Fibroblast of skin of abdomen (primary cell): ENCODE measurements at places on chromosomes 1 and 21.

DNA sequence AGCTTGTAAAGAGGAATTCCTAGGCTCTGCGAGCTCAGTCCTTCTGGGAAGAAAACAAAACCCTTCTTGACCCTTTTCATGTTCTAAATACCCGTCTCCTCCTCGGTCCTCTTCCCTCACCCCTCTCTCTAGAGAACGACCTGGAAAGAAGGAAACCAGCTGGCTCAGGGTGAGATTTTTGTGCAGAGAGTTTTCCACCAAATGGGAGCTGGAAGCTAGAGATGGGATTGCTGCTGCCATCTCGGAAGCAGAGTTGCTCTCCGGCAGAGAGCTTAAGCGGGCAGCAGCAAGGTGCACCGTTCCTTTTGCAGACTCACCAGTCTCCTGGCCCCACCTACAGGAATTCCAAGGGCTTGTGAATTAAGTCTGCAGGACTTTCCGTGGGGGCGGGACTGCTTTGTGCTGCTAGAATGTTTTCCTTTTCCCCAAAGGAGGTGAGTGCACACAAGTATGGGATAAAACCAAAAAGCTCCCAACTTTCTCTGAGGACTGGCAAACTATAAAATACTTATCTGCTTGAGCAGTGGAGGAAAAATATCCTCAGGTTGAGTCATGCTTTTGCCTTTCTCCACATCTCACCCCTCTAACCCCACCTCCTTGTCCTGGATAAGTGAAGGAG, 29.1 kb upstream of the KIAA0040 start:
- DNase-seq, result no peak

DNA sequence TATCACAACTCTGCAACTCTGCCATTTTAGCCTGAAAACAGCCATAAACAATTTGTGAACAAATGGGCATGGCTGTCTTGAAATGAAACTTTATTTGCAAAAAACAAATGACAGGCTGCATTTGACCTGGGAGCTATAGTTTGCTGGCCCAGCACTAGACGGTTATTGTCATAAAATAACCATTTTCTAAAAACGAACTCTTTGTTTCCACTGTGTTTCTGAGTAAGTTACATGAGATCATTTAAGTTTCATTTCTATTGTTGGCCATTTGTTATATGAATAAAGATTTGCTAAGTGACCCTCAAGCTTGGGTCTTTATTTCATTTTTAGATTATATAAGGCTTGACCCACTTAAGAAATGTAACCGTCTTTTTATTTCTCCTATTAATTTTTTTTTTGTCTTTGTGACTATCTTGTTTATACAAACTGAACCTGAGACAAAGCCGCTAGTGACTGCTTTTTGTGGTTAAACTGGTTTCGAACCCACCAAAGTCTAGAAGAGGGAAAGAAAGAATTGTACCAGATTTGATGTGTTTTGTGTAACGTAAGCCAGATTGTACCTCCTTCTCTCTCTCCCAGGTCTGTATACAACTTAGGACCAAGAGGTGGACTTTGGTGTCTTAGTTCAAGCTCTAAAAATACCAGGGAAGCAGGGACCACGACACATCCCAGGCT, 12.9 kb upstream of the KCNJ15 start:
- no peak for DNase-seq

- DNase-seq, result no peak
Measured at GRCh38 chr1:100076744-100077143, 56.0 kb downstream of the SASS6 start.

- DNase-seq, result no peak
Measured at GRCh38 chr1:83912876-83913275, 86.1 kb downstream of the TTLL7 start.

DNA sequence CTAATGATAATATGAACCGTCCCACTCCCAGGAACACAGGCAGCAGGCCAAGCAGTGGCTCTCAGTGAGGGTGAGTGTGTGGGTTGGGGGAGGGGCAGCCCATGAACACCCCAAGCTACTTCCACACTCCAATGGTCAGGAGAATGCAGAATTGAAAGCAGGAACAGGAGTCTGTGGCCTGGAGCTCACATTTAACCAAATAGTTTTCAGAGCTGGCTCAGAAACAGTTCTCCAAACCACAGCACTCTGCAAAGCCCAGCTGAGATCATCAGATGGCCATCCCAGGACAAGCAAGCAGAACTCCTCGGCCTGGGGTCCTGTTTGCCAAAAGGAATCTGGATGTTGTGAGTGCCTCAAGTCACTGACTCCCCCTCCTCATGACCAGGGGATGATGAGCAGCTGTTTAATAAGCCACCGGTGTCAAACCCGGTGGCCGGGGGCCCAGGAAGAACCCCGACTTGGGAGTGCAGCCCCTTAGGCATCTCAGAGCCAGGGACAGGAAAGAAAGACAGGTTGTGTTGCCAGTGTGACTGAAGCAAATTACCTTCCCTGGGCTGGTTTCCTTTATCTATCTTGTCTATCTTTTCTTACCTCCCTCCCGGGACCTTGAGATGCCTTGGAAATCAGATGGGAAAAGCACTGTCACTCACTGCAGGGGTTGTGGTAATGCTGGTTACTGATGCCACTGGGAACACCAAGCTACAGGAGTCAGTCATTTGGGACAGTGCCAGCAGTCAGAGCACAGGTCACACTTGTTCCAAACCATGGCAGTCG, 20.4 kb downstream of the DEGS1 start:
- DNase-seq, result peak; percentile 90

- DNase-seq, result no peak
Measured at GRCh38 chr1:235533476-235534168, 29.4 kb upstream of the B3GALNT2 start.

- DNase-seq, result peak; percentile 3
Measured at GRCh38 chr1:90417126-90417525, 300.0 kb downstream of the BARHL2 start.

GRCh38 chr21:39307466-39307865, 6.0 kb downstream of the BRWD1 start:
- DNase-seq, result no peak

DNA sequence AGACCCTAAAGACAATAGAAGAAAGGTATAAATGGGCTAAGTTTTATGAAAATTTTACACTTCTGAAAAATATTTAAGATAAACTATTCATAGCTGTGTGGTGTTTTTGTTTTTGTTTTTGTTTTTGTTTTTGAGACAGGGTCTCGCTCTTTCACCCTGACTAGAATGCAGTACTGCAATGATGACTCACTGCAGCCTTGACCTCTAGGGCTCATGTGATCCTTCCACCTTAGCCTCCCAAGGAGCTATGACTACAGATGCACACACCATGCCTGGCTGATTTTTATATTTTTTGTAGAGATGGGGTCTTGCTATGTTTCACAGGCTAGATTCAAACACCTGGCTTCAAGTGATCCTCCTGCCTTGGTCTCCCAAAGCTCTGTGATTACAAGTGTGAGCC, 66.6 kb downstream of the PUM1 start:
- DNase-seq, result no peak

DNA sequence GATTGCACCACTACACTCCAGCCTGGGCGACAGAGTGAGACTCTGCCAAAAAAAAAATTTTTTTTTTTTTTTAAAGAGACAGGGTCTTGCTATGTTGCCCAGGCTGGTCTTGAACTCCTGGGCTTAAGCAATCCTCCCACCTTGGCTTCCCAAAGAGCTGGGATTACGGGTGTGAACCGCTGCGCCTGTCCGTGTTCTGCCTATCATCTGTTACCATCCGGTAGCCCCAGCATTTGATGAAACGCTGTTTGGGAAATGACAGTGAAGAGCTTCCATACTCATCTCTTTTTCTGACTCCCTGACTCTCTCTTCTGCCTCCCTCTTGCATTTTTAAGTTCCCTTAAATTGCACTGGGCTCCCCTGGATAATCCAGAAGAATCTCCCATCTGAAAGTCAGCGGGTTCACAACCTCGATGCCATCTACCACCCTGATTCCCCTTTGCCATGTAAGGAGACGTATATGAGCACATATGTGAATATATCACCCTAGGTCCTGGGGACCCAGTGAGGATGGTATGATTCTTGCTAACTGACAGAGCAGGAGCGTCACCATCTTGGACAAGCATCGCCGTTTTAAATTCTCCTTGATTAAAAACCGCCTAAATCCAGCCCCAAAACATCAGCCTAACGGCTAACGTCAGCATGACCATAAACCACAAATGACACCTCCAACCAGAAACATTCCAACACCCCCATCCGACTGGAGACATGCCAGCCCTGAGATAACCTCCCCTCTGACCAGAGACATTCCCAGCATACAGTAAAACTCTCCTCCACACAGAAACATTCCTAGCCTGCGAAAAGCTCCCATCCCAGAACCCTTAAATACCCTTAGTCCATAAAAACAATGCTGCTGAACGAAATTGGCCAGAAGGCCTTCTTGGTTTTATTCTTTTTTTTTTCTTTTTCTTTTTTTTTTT, 12.4 kb downstream of the TNFRSF8 start:
- peak; percentile 94 for DNase-seq

DNA sequence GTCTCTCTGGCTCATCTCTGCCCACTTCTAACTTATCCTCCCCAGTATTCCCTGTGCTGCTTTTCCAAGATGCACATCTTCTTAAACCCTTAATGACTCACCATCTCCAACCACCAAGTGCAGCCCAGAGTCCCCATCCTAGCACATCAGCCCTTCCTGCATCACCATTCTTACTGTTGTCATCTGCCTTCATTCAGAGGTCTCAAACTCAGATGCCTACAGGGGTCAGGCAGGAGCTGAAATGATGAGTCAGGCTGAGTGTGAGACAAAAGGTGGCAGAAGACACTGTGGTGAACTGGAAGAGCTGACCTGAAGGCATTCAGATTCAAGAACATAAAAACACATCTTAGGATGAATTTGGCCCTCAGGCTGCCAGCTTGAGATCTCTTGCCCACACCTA, 34.6 kb downstream of the OLFML2B start:
- peak; percentile 44 for DNase-seq

DNA sequence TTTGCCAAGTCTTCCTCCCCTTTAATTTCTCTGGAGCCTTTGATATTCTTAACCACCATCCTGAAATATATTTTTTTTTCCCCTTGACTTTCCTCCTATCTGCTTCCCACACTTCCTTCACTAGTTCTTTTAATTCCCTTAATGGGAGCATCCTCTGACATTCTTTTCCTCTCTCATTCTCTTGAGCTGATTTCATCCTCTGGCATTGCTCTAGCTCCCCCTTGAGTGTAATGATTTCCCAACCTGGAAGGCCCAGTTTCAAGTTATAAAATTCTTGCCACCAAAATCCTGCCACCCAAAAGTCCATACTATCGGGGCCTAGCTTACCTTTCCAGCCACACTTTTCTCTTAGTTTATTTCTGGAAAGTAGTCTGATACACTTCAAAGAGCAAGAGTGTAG, 39.5 kb upstream of the UBE2U start:
- DNase-seq, result peak; percentile 58

- peak; percentile 78 for DNase-seq
Measured at GRCh38 chr1:228393268-228393701, 13.3 kb downstream of the TRIM11 start.

GRCh38 chr1:245220381-245220985, 65.7 kb downstream of the KIF26B start:
- peak; percentile 48 for DNase-seq

DNA sequence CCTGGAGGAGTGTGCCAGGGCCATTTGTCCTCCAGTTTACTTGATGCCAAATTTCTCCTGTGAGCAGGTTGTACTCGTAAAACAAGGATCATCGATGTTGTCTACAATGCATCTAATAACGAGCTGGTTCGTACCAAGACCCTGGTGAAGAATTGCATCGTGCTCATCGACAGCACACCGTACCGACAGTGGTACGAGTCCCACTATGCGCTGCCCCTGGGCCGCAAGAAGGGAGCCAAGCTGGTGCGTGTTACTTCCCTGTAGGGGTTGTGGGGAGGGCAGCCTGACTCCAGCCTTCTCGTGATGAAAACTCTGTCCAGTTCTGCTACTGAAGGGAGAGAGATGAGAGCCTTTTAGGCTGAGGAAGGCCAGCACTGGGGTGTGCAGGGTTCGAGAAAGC, 2.2 kb downstream of the RPS8 start:
- DNase-seq, result no peak

- no peak for DNase-seq
Measured at GRCh38 chr1:43237121-43237520, 32.7 kb upstream of the TMEM125 start.

- peak; percentile 43 for DNase-seq
Measured at GRCh38 chr1:206967096-206967849, 3.0 kb downstream of the FCAMR start.

DNA sequence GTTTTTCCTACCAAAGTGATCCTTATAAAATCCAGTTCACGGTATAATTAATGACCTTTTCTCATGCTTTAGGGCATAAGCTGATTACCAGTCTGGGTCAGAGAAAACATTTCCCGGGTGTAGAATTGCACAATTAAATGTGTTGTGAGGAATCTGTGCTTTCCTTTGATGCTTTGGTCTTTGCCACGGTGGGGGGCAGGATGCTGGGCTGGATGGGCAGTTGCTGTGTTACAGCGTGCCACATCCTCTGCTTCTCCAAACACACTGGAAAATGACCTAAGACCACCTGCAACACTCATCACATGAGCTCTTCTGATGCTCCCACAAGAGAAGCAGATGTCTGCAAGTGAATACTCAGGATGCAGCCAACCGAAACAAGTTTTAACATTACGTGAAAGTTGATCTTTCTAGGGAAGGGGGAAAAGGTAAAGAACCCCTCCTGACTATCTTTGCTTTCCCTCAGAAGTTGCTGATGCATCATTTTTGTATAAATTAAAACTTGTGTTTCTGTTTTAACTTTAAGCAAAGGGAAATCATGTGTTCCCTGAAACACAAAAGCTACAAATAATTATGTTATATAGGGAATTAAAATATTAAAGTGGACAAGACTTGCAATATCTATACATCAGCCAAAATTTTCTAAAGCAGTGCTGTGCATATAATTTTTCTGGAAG, 515.3 kb upstream of the NR5A2 start:
- DNase-seq, result no peak

GRCh38 chr1:162901243-162901642, 40.3 kb upstream of the CCDC190 start:
- DNase-seq, result no peak

DNA sequence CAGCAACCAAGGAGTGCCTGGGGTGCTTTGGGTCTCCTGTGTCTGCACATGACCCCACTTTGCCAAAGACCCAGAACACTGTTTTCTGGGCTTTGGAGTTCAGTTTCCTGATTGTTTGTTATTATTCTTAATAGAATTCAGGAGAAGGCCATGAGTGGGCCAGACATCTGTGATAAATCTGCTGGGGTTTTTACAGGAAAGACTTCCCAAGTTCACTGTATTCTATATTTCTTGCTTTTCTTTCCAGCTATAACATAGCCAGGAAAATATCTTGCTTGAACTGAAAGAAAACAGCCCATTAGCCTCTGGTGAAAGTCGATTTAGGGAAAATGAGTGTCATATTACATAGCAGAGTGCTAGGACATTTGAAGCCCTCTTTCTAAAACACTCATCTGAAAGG, 345.1 kb upstream of the USP24 start:
- DNase-seq, result no peak

GRCh38 chr1:211478376-211478775, 13.6 kb downstream of the RD3 start:
- no peak for DNase-seq

- DNase-seq, result no peak
Measured at GRCh38 chr21:25858325-25858724, 123.6 kb downstream of the GABPA start.

- DNase-seq, result no peak
Measured at GRCh38 chr1:44035726-44036408, 4.6 kb upstream of the SLC6A9 start.
